ENCODE measurements at places on chromosomes 13 and 19.

GRCh38 chr13:97478247-97478646 lies 44.3 kb downstream of the RAP2A start:
- DNase-seq = no peak

GRCh38 chr19:35136231-35136630 lies 1.4 kb upstream of the LGI4 start:
- DNase-seq = no peak

DNA sequence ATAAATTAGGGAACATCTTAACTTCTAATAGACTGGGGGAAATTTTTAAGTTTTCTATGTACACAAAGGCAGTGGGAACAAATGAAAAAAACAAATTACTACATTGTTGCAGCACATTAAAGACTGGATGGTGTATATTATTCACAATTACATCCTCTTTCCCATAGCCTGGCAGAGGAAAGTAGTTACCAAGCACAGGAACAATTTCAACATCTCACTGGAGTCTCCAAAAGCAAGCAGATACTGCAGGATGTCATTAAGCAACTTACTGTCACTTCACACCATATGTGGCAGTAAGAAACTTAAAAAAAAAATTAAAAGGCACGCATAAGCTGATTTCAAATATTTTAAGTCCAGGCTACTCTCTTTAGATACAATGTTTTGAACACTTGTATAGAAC lies 6.4 kb upstream of the EFNB2 start:
- no peak for DNase-seq

DNA sequence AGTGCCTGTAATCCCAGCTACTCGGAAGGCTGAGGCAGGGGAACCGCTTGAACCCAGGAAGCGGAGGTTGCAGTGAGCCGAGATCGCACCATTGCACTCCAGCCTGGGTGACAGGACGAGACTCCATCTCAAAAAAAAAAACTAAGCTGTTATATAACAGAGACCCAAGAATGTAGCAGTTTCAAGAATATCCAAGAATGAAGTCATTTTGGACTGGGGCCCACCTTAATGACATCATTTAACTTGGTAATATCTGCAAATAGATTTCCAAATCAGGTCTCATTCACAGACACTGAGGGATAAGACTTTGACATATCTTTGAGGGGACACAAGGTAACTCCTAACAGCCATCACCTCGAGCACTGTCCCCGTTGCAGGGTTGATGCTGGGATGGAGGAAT lies 36.5 kb upstream of the MRI1 start:
- DNase-seq = no peak

GRCh38 chr13:40987606-40988280 lies 31.4 kb downstream of the ELF1 start:
- DNase-seq = no peak

- DNase-seq = no peak
These were observed 20.0 kb upstream of the ATP12A start for GRCh38 chr13:24660023-24660741.

DNA sequence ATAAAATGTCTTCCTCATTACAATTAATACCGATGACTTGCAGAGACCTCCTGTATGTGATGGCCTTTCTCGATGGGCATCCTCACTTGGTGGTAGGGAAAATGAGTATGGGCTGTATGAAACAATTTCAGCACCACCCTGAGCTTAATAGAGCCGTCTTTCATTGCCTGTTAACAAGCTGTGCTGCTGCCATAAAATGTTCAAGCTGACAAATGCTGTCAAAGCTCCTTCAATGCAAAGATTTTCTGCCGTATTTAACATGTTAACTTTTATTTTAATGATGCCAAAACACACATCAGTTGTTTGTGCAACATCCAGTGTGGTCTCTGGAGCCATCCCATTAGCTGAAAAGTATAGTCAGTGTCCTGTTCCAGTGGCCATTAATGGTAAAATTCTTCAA lies 110.1 kb downstream of the GPC6 start:
- DNase-seq = no peak

- DNase-seq = no peak
These were observed 121.9 kb downstream of the DLEU7 start for GRCh38 chr13:50721672-50721992.

DNA sequence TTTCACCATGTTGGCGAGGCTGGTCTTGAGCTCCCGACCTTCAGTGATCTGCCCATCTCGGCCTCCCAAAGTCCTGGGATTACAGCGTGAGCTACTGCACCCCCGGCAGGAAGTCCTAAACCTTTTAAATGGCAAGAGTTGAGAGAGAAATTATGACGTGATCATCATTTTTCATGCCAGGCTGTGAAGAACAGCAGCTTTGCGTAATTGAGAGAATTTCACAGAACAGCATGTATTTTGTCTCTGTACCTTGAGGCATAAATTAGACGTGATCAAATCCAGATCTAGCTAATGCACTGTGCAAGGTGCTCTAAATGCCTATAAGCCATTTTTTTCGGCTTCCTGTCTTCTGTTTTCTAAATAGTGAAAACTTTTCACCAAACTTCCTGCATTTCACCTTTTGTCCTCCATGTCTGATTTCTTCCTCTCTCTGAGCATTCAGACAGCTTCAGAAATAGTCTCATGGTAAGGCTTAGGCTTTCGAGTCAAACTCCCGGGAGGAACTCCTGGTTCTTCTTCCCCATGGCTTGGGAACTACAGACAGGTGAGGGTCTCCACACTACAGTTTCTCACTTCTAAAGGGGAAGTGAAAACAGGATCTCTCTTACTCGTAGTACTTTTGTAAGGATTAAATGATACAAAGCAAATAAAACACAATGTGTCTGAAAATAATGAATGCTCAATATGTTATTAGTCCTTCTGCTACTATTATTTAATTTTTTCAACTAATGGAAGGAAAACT lies 51.0 kb downstream of the WDFY2 start:
- no peak for DNase-seq

All from kidney capillary endothelial cell (primary cell).